Sigmoid colon (tissue), 7 donors: ENCODE measurements at places on chromosomes 7 and 10. TPM values are rescaled to one million over a fixed set of nuclear protein-coding genes. Genes with fewer than 3 reads are reported as not detected.

DNA sequence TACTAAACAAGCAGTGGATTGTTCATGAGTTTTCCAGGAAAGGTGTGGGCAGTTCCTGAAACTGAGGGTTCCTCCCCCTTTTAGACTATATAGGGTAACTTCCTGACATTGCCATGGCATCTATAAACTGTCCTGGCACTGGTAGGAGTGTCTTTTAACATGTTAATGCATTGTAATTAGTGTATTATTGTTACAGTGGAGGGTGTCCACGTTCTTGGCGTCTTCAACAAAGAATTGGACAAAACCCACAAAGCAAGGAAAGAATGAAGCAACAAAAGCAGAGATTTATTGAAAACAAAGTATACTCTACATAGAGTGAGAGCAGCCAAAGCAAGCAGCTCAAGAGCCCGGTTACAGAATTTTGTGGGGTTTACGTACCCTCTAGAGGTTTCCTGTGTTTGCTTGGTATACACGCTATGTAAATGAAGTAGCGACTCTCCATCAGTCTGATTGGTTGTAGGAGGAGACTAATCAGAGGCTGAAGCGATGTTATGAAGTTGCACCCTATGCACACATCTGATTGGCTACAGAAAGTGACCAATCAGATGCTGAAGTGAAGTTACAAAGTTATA, 175.2 kb downstream of the NSUN6 start:
- no peak for DNase-seq

- DNase-seq: no peak
Observed at GRCh38 chr10:209357-209756, 74.1 kb downstream of the ZMYND11 start.

GRCh38 chr10:86862786-86863483, 94.5 kb downstream of the MMRN2 start:
- no peak for DNase-seq

DNA sequence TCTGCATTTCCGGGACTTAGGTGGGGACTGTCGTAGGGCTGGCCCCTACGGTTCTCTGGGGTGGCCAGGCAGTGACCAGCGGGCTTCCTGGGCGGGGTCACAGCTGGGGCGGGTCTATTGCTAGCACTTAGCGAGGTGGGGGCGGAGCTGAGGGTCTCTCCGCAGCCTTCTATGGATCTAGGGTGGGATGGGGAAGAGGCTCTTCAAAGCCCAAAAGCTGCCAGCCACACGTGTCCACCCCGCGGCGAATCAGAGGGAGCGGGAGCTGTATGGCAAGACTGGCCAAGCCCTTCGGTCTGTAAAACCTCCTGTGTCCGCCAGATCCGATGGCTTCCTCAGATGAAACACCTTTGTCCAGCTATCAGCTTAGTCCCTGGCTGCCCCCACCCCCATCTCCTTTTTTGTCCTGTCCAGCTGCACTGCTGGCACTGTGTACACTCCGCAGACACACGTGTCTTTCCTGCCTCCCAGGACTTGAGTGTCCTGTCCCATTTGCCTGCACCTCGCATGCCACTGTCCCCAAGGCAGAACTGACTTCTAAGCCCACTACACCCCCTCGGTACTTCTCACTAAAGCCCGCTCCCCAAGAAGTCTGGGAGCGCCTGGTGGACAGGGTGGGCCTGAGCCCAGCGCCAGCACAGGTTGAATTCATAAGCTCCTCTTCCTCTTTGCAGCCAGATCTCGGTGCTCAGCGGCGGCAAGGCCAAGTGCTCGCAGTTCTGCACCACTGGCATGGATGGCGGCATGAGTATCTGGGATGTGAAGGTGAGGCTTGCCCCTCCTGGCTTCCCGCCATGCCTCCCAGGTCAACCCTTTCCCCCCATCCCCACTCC, 14.8 kb downstream of the PDAP1 start:
- DNase-seq: peak; percentile 84

DNA sequence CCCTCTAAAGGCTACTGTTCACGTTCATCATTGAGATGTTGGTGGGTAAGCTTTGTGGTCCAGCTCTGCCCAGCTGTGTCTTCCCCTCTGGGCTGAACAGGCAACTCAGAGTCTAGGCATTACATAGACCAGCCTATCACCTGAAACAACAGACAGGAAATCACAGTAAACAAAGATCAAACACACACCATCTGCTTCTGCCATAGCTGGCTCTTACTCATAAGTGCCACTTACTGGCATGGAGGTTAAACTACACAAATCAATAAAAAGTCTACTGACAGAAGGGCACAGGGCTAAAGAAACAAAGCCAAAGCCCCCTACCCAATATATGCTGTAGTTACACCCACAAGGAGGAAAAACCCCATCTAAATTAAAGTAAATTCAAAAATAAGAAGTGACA, 35.0 kb downstream of the SEPTIN14 start:
- no peak for DNase-seq

- no peak for DNase-seq
Observed at GRCh38 chr10:90930971-90931871, 10.3 kb upstream of the ANKRD1 start.

- DNase-seq: no peak
Observed at GRCh38 chr10:110420401-110421193, 77.1 kb upstream of the DUSP5 start.

- DNase-seq: no peak
Observed at GRCh38 chr7:7916064-7916463, 52.5 kb upstream of the GLCCI1 start.

DNA sequence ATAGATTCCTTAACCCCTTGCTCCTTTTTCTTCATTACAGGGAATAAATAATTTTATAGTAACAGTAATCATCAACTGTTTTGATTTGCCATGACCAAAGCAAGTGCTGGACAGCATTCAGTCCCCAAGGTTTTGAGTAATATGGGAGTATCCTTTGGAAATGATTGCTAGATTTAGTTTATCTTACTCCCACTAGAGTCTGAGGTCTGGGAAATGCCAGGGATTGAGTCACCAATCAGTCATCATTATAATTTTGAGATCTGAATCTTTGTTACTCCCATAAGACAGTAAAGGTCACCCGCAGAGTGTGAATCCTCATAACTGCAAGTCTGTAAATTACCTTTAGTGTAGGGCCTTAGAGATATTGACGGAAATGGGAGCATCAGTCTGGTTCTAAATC, 133.7 kb upstream of the SEMA3E start:
- DNase-seq: no peak

- no peak for DNase-seq
Observed at GRCh38 chr7:20307119-20307518, 23.6 kb upstream of the ITGB8 start.

GRCh38 chr10:18501629-18502028, 149.8 kb downstream of the NSUN6 start:
- DNase-seq: no peak

- DNase-seq: no peak
Observed at GRCh38 chr10:75586814-75587213, 155.4 kb downstream of the LRMDA start.

- DNase-seq: no peak
Observed at GRCh38 chr7:151472644-151473380, 32.9 kb upstream of the CRYGN start.

GRCh38 chr10:131532745-131533341, 221.3 kb upstream of the TCERG1L start:
- DNase-seq: no peak

- no peak for DNase-seq
Observed at GRCh38 chr10:125708971-125709503, 10.5 kb upstream of the EDRF1 start.

- no peak for DNase-seq
Observed at GRCh38 chr10:103791858-103792257, 63.5 kb downstream of the SH3PXD2A start.

- no peak for DNase-seq
Observed at GRCh38 chr7:114670676-114671075, 251.2 kb upstream of the MDFIC start.

- no peak for DNase-seq
Observed at GRCh38 chr10:133405844-133406527, 12.0 kb downstream of the MTG1 start.

DNA sequence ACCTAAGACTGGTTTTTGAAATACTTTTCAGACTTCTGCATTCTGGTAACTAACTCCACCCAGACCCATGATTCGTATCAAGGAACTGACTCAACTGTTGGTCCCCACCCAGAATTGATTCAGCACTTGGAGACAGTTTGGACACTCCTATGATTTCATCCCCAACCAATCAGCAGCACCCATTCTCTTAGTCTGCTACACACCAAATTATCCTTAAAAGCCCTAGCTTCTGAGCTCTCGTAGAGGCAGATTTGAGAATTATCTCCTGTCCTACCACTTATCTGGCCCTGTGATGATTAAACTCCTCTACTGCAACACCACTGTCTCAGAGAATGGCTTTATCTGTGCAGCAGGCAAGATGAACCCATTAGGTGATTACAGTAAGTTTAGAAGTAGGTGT, 7.7 kb upstream of the GSTO1 start:
- DNase-seq: no peak

- no peak for DNase-seq
Observed at GRCh38 chr10:50625649-50626132, 1.9 kb upstream of the SGMS1 start.

GRCh38 chr10:124612611-124613498, 131.3 kb downstream of the FAM53B start:
- no peak for DNase-seq

DNA sequence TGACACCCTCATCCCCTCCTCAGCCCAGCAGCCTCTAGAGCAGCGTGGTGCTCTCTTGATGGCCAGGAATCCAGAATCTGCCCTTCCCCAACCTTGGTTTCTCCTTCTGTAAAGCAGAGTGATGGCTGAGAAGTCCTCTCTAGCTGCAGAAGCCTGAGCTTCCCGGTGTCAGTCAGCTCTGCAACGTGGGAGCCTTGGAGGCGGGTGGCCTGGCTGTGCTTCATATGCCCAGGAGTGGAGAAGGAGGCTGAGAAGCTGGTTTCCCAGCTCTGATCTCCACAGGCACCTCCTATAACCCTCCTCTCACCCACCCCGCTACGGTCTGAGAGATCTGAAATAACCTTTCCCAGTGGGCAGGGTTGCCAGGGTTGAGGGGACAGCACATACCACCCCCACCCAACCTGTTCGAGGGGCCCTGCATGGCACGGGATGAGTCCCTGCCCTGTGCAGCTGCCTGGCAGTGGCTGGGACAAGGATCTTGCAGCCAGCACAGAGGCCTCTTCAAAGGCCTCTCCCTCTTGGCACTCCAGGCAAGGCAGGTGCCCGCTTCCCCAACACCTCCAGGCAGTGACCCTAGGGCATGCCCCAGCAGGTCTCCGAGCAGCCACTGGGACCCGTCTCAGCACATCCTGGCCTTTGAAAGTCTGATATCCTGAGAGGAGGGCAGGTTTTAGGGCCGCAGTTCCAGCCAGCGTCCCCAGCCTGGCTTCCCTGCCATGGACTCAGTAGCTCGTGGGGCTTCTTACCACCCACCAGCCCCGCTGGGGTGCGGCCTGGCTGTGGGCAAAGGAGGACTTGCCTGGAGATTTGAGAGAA, 18.3 kb upstream of the SLC29A3 start:
- no peak for DNase-seq

EXOC4 gene
- 50.7 TPM for total RNA-seq

NRF1 gene
- 15.0 TPM for total RNA-seq

DUSP5 gene
- total RNA-seq: 11.6 TPM

NEUROD6 gene
- not detected for total RNA-seq

IMMP2L gene
- 57.9 TPM for total RNA-seq

AKR1C8 gene
- not detected for total RNA-seq

MTPN gene
- 96.7 TPM for total RNA-seq

WDR86 gene
- total RNA-seq: 14.4 TPM

FAM221A gene
- 10.7 TPM for total RNA-seq
